Activated naive CD4-positive, alpha-beta T cell treated with anti-CD3 and anti-CD28 coated beads, Interleukin-2, amount 50 U/mL, for 72 hours (primary cell): ENCODE measurements at places on chromosomes 7 and 10. TPM values are rescaled to one million over a fixed set of nuclear protein-coding genes. Genes with fewer than 3 reads are reported as not detected.

DPP6 gene
- not detected for total RNA-seq

NFE2L3 gene
- 13.0 TPM for total RNA-seq

IFRD1 gene
- total RNA-seq: 85.2 TPM

UPK3B gene
- total RNA-seq: 1.6 TPM

HABP2 gene
- total RNA-seq: not detected

CALD1 gene
- 15.4 TPM for total RNA-seq

LRGUK gene
- 0.36 TPM for total RNA-seq

NOLC1 gene
- 101 TPM for total RNA-seq

SCART1 gene
- 2.1 TPM for total RNA-seq

TMEM273 gene
- total RNA-seq: 4.0 TPM

EBF3 gene
- total RNA-seq: not detected

SBDS gene
- total RNA-seq: 61.6 TPM

MLLT10 gene
- total RNA-seq: 20.1 TPM

CACNB2 gene
- total RNA-seq: not detected

HTR5A gene
- not detected for total RNA-seq

TAS2R4 gene
- 1.0 TPM for total RNA-seq

WNT8B gene
- 0.20 TPM for total RNA-seq

ACHE gene
- total RNA-seq: 0.12 TPM

LRRC17 gene
- not detected for total RNA-seq

PILRA gene
- total RNA-seq: 0.84 TPM

ADIRF gene
- not detected for total RNA-seq

PLAC9 gene
- total RNA-seq: not detected

MYOF gene
- total RNA-seq: 55.4 TPM

ZNF786 gene
- 4.7 TPM for total RNA-seq

FXYD4 gene
- total RNA-seq: not detected

PNLIPRP1 gene
- not detected for total RNA-seq

ENTPD1 gene
- 2.1 TPM for total RNA-seq

ADCYAP1R1 gene
- total RNA-seq: not detected

GRK5 gene
- 21.2 TPM for total RNA-seq

TPST1 gene
- 4.4 TPM for total RNA-seq

STK31 gene
- total RNA-seq: 0.18 TPM
